DMS 273 treated with DMSO at 0.1 percent for 48 hours (cell line): ENCODE measurements at places on chromosomes 11 and 22.

DNA sequence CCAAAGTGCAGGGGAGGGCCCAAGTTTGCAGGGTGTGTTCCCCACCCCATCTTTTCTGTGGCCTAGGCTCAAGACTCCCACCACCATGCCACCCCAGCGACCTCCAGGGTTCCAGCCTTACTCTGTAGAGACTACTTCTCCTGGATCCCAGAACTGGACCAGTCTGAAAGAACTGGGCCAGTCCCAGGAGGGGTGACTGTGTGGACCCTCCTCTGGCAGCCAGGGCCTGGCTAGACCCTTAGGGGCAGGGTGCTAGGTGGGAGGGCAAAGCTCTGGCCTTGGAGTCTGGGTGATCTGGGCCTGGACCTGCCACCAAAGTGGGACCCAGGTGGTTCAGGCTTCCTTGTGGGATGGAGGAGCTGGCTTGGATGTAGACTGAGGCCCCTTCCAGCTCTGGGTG is 41.8 kb upstream of the ACCSL start:
- no peak for DNase-seq

- DNase-seq = no peak
Measured at GRCh38 chr22:41480397-41480735, 11.4 kb downstream of the ACO2 start.

DNA sequence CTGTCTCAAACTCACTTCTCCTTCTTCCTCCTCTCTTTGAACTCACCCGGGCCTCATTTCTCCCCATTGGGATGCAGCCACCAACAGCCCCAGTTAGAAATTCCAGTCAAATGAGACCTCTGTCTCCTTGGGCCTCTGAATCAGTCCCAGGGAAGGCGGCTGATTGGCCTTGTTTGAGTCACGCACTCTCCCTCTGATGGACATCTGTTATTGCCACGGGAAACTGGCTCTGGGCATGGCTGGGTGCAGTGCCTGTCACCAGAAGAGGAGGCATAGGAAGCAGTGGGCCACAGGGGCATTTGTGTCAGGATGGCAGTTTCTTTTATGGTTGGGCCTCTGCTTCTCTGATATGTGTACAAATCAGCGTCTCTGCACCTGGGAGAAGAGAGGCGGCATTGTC is 9.6 kb upstream of the WNT11 start:
- DNase-seq = no peak

DNA sequence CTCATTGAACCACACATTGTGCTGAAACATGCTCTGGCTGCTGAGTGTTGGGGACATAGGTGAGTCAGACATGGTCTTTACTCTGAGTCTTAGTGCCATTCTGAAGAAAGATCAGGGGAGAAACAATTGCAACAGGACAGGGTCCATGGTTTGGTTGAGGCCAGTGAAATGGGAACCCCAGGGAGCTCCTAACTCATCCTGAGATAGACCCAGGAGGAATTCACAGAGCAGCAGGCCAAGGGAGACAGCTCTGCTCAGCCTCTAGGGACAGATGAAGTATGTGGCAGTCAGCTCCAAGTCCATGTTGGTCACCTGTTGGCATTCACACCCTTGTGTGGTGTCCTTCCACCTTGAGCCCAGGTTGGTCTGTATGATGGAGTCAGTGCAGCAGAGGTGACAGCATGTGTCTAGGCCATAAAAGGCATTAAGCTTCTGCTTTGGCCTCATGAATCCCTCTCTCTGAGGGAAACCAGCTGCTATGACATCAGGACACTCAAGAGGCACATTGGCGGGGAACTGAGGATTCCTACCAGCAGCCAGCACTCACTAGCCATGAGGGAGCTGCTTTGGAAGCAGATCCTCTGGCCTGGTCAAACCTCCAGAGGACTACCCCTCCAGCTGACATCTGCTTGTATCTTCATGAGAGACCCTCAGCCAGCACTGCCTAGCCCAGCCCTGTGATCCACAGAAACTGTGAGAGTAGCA is 50.3 kb upstream of the MYEOV start:
- no peak for DNase-seq

GRCh38 chr11:74248469-74248868 is 63.0 kb downstream of the P4HA3 start:
- DNase-seq = no peak

GRCh38 chr11:37107831-37108230 is 509.8 kb upstream of the RAG2 start:
- no peak for DNase-seq

GRCh38 chr22:29115682-29116288 is 43.0 kb downstream of the KREMEN1 start:
- DNase-seq = no peak

DNA sequence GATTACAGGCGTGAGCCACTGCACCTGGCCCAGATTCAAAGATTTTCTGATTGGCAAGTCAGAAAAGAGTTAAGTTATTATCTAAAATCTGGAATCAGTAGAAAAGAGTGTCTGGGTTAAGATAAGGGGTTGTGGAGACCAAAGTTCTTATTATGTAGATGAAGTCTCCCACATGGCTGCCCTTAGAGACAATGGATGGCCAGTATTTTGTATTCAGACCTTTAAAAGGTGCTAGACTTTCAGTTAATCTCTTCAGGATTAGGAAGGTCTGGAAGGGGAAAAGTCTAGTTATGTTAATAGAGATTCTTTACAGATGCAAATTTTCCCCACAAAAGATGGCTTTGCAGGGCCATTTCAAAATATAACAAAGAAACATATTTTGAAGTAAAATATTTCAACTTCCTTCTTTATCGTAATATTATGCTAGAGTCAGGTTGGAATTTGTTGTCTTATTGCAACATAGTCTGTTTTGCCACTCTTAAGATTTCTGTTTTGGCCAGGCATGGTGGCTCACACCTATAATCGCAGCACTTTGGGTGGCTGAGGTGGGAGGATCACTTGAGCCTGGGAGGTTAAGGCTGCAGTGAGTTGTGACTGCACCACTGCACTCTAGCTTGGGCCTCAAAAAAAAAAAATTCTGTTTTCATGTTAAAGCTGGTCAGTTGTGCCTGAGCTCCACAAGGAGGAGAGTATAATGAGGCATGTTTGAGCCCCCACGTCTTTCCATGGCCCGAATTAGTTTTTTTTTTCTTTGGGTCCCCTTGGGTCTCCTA is 14.0 kb downstream of the GRAMD1B start:
- no peak for DNase-seq

GRCh38 chr11:132466983-132467382 is 1065.3 kb downstream of the OPCML start:
- DNase-seq = no peak

DNA sequence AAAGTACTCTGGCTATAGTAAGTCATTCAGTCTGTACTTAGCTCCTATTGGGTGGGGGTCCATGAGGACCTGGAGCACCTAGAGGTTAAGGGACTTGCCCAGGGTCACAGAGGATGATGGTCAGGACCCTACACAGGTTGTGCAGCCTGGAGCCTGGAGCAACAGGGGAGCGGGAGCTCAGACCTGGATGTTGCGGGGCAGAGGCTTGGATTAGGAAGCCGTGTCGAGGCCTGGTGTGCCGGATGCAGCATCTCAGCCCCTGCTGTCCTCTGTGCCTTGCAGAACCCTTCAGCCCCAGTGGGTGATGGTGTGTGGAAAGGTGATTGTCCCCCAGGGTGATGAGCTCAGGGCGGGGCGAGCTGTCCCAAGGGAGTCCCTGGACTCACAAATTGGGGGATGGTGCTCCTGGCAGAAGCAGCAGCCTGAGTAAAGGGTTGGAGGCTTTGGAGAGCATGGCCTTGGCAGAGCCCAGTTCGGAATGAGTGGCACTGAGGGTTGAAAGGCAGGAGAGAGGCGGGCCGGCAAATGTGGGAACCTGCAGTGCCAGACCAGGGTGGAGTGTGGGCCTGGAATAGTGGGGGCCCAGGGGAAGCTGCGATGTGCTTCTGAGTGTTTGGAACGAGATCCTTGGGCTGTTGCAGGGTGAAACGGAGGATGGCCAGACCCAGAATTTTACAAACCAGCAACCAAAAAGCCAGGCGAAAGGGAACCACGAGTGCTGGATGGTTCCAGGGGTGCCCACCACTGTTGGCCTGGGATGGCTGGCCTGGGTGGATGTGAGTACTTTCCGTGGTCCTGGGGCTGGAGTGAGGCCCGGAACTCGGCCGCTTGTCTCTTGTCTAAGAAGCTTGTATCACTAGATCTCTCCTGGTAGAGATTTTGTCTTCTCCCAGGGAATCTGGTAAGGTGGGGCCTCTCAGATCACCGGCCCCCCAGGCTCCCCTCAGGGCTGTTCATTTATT is 2.9 kb downstream of the TPCN2 start:
- DNase-seq = no peak

DNA sequence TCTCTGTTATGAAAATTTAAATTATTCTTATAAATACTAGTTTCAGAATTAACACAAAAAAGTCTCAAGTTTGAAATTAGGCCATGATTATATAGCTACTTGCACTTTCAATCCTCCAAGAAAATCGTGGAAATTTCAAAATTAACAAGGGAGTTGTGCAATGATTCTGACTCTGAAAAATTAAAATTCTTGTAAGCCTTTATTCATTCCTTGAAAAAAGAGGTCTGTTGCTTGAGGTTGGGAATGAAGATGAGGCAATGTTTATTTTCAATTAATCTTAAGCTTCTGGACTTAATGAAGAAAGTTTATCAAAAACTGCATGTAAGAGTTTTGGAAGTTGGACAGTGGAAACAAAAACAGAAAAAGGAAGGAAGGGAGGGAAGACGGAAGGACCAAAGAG is 128.2 kb upstream of the FIBIN start:
- no peak for DNase-seq

DNA sequence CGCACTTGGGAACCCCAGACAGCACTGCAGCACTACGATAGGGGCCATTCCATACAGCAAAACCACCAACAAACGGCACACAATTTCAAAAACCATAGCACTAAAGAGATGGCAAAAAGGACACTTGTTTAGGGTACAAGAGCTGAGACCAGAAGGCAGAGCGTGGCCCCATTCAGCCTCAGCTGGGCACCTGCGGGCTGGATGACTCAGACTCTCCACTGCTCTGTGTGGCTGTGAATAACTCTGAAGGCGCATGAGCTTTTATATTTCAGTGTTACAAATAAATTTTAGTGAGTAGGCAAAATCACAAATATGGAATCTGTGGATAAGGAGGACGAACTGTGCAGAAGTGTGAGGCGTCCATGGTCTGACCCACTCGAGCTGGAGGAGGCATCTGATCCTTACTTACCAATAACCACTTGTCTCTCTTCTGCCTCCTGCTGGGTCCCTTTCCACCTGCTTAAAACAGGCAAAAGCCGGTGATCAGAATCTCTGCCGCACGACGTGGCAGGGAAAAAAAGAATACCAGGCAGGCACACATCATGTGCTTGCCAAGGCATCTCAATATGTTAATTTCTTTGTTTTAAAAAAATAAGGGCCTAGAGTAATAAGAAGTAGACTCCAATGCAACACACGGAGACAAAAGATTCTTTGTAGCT is 325.7 kb downstream of the SHANK2 start:
- no peak for DNase-seq

DNA sequence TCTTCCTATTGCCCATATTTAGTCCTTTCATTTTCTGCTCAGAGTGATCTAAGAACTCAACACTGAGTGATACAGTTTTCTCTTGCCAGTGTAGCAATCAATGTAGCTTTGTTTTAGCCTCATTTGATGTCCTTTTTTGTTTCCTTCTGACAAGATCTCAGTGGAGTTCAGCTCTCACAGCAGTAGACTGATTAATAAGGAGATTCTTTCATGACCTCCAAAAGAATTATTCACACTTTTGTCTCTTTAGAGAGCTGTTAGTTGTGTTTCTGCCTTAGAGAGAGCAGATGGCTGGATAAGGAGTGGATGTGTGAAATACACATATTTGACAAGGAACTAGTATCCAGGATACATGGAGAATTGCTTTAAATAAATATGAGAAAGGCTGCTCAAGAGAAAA is 6.6 kb upstream of the TMEM225 start:
- DNase-seq = no peak

DNA sequence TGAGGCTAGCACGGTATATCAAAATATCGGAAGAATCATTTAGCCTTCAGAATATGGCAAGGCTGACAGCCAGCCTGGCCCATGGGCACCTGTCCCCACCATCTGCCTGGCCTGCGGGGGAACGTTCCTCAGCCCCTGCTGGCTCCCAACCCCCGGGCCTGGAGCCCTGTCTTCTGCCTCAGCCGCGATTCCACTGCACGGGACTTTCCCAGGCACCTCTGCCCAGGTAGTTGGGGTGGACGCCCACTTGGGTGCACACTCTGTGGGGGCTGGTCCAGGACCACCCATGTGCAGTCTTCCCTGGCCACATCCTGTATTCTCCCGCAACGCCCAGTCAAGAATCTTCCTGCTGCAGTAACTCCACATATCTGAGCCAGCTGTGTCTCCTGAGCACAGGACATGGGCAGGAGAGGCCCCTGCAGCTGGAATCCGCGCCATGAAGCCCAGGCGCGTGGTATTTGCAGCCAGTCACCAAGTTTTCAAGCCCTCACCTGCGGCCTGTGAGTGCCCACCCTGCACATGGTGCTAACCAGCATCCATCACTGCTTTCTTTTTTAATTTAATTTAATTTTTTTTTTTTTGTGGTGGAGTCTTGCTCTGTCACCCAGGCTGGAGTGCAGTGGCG is 77.9 kb downstream of the KCNQ1 start:
- DNase-seq = no peak
